ENCODE measurements at places on chromosomes 3 and 15.
A peak's percentile ranks its signal among the peaks of the same experiment; 100 is the strongest.

DNA sequence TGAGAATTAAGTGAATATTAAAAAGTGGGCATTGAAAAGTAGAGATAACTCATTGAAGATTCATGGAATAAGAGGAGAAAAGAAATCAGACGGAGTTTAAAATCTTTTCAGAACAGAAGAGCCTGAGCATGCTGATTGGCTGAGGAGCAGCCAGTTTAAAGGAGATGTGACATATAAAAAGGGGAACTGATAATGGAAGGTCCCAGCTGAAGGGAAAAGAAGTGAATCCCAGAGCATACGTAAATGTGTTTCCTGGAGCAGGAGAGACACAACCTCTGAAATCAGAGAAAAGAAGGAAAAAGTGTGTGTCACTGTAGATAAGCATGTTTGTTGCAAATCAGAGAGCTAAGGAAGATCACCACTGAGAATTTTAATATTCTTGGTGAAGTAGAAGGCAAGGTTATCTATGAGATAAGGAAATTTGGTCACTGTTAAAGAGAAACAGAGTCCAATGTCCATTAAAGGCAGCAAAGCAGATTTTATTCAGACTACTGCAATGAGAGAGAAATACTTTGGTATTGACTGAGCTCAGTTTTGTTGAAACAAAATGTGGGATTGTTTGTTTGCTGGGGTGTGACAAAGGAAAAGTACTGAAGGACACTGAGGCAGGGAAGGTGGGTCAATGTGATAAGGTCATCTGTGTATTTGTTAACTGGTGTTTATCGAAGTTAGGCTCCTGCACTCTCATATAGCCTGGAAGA lies 84.6 kb upstream of the WDR72 start:
- DNase-seq, result no peak

DNA sequence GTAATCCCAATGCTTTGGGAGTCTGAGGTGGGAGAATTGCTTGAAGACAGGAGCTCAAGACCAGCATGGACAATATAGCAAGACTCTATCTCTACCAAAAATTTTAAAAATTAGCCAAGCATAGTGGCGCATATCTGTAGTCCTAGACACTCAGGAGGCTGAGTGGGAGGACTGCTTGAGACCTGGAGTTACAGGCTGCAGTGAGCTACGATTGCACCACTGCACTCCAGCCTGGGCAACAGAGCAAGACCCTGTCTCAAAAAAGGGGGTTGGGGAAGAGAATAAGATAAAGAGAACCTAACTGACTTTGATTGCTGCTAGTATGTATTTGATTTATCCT lies 755 bp downstream of the CD200R1 start:
- DNase-seq, result no peak

- no peak for DNase-seq
Observed at GRCh38 chr3:104291878-104292277, 1074.8 kb upstream of the ALCAM start.

DNA sequence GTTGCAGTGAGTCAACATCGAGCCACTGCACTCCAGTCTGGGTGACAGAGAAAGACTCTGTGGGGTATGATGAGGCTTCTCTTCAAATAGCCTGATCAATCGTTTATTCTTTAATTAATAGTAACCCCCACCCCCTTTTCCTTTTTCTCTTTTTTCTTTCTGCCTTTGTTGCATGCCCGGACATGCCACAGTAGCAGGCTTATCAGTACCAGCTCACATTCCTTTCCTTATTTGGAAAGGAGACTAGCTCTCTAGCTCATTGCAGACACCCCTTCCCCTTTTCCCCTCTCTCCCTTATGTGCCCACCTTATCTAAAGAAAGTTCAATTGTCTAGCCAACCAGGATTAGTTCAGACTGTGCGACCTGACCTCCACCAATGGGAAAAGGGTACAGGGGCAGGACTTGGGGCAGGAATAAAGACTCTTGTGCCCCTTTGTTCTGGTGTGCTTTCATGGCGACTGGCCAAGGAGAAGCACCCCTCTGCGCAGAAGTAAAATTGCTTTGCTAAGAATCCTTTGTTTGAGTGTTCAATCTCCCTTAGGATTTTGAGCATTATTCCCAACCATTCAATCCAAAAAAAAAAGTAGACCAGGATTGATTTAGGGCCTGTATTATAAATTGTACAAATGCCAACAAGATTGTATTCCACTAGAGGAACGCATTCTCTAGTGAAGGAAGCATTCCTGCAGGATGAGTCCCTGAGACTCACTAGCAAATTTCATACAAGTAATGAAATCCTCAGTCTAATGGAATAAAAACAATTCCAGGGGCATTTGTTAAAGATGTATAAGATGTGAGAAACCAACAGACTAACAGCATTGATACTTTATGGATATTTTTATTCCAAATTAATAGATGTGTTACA lies 95.8 kb upstream of the SNRPN start:
- DNase-seq, result no peak

DNA sequence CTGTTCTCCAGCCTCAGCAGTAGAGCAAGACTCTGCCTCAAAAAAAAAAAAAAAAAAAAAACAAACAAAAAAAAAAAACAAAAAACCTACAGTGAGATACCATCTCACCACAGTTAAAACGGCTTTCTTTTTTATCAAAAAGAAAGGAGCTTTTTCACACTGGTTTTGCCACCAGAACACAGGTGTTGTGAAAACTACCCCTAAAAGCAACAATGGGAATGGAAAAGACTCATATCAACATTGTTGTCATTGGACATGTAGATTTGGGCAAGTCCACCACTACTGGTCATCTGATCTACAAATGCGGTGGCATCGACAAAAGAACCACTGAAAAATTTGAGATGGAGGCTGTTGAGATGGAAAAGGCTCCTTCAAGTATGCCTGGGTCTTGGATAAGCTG lies 24.8 kb upstream of the SLC25A38 start:
- DNase-seq, result no peak

- DNase-seq, result no peak
Observed at GRCh38 chr15:98943601-98944151, 63.9 kb downstream of the PGPEP1L start.

DNA sequence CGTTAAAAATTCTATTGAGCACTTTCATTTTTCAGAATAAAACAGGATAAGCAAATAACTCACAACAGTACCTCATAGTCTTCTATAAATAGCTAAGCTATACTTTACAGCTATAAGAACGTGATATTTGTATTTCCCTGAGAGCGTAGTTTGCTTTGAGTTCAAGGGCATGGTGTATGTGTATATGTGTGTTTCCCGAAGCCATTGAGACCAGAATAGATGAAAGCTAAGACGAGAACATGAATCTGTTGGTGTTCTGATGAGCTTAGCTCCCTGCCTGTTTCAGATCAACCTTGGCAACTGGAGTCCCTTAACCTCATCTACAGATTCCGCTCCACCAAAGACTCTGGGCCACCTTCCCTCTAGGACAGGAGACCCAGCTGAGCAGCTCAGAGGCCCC lies 59.5 kb upstream of the MCF2L2 start:
- DNase-seq, result no peak

DNA sequence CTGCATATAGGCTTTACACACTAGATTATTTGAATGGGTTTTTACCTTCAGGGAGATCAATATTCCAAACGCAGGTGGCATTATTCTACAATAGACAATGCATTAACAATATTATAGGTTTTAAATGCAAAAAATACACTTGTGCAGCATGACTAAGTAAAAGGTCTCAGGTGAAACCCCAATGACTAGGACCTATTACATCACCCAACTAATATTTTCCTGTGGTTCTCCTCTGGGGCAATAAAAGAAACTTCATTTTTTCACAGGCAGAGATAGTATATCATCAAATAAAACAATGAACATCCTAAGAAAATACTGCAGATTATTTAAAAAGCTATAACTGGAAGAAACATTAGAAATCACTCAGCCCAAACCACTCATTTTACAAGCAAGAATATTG lies 375.3 kb downstream of the ROBO1 start:
- DNase-seq, result no peak

GRCh38 chr15:64341961-64342360 lies 14.0 kb downstream of the CSNK1G1 start:
- DNase-seq, result no peak

DNA sequence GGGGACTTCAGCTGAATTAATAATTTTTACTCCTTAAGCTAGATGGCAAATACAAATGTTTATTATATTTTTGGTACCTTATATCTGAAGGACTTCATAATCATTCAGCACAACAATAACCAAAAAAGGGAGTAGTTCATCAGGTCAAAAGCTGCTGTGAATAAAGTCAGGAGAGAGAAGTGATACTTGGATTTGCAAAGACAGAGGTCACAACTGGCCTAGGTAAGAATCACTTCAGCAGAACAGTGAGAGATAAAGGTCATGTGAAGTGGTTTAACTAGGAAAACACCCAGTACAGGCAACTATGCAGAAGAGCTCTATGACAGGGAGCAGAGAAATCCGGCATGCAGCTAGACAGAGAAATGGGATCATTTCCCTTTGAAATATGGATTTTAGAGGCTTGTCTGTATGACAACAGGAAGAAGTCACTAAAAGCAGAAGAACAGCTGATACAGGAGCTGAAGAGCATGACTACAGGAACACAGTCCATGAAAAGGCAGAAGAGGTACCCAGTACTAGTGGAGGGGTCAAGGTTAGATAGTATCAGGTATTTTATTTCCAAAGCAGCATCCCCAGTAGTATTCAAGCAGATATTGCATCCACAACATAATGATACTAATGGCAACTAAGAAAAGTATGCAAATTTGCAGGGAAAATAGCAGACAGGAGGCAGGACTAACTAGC lies 25.7 kb downstream of the ZMAT3 start:
- no peak for DNase-seq

DNA sequence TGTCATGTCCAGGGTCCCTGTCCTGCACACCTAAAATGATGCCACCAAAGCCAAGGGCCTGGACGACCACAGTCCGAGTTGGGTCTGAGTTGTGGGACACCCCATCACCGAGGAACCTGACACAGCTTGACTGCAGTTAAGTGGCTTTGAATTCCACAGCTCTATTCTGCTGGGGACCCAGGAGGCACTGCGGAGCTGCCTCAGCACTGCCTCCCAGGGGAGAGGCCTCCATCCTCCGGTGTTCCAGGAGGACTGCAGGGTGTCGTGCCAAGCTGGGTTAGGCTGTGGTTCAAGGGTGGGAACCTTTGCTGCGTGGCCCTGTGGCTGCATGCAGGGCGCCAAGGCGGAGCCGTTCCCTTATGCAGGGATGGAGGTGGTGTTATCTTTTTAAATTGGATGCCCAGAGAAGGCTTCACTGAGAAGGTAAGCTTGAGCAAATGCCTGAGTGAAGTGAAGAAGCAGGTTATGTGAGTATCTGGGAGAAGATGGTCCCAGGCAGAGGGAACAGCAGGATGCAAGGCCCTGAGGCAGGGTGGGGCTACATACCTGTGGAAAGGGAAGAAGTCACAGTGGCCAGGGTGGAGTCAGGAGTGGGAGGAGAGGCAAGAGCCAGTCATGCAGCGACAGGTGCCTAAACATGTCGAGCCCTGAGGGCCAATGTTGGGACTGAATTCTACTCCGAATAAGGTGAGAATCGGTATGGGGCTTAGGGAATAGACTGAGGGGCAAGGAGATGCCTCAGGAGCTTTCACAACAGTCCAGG lies 144.8 kb downstream of the TPRA1 start:
- DNase-seq, result no peak

GRCh38 chr3:37097776-37098175 lies 76.6 kb downstream of the LRRFIP2 start:
- no peak for DNase-seq

DNA sequence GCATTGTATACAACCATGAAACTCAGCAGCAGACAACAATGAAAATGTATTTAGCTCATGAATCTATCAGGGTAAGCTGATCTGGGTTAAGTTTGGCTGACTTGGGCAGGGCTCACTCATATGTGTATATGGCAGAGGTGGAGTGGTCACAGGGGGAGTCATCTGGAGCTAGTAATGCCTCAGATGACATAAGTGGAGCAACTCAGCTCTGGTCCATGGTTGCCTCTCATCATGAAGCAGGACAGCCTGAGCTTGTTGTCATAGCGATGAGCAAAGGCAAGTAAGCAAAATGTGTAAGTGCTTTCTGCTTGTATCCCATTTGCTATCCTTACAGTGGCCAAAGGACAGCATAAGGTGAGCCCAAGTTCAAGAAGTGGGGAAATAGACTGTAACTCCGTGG lies 64.5 kb downstream of the ALCAM start:
- DNase-seq, result no peak

DNA sequence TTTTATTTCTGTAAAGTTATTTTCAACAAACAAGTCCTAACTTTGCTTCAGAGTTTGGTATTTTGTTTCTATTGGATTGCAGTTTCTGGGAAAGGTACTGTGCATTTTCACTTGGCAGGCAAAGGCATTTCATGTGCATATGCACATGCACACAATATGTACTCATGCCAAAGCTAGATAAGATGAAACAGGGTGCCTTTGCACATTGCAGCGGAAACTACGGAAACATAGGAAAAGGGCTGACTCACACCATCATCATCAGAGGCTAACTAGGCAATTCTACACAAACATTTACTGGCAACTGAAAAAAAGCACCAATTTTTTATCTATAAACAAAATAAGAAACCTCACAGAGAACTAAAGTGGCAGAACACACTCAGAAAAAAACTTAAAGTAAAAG lies 550.6 kb upstream of the NECTIN3 start:
- DNase-seq, result no peak

- DNase-seq, result no peak
Observed at GRCh38 chr3:15682561-15683185, 81.1 kb downstream of the BTD start.

GRCh38 chr15:89129123-89129815 lies 41.0 kb downstream of the ABHD2 start:
- peak; percentile 39 for DNase-seq

DNA sequence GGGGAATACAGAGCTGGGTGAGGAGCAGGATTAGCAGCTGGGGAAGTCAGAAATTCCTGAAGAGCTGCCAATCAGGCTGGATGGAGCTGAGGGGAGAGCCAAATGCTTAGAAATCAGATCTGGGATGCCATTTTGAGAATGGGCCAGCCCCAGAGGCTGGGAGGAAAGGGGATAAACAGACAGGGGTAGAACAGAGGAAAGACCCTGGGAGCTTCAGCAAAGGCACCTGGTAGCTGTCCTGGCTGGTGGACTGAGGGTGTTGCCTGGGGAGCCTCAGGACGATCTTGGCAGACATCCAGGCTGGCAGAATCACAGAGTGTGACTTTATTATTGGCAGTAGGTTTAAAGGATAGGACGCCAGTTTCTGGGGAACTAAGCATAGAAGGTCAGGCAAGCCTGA lies 97.8 kb downstream of the SQOR start:
- DNase-seq, result no peak

- no peak for DNase-seq
Observed at GRCh38 chr15:80233581-80233980, 18.4 kb downstream of the CTXND1 start.
